ENCODE measurements at places on chromosomes 6 and 20. TPM values are rescaled to one million over a fixed set of nuclear protein-coding genes. Genes with fewer than 3 reads are reported as not detected.

The RGS17 gene
- total RNA-seq: 2.2 TPM

The UST gene
- 18.1 TPM for total RNA-seq

The HEY2 gene
- total RNA-seq: 43.0 TPM

DNA sequence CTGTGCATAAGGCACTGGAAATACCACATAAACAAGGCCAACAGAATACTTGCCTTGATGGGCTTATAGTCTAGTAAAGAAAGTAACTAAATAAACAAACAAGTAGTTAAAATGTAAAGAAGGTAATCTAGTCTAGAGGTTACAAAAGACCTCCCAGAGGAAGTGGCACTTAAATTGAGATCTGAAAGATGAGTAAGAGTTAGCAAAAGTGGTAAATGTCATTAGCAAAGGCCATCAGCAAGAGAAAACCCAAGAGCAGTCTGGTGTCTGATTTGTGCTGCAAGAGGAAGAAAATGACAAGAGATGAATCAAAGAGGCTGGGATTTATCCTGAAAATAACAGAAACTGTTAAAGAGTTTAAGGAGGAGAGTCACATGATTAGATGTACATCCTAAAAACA is 96.6 kb upstream of the SMLR1 start:
- no peak for DNase-seq

- DNase-seq: no peak
Observed at GRCh38 chr20:62444286-62444685, 16.9 kb upstream of the RBBP8NL start.

Measured in chondrocyte (in vitro differentiated cells).